ENCODE measurements at places on chromosomes 4 and X.

GRCh38 chr4:42070463-42070862 is 80.1 kb downstream of the SLC30A9 start:
- no peak for DNase-seq

DNA sequence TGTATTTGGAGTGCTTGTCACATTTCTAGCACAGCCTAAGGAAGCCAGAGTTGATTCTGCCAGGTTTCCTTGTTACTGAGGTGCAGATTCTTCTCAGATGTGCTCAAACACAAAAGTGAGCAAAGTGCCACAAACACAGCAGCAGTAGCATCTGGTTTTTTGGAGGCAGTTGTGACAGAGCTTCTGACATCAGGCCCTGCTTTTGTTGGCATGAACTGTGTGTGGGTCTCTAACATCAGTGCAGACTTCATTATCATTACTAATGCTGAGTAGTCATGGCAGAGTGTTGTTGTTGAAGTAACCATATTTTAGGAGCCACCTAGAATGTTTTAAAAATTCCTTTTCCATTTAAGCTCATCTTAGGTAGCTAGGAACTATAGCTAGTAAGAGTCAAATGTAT is 656.6 kb downstream of the ANKRD50 start:
- no peak for DNase-seq

DNA sequence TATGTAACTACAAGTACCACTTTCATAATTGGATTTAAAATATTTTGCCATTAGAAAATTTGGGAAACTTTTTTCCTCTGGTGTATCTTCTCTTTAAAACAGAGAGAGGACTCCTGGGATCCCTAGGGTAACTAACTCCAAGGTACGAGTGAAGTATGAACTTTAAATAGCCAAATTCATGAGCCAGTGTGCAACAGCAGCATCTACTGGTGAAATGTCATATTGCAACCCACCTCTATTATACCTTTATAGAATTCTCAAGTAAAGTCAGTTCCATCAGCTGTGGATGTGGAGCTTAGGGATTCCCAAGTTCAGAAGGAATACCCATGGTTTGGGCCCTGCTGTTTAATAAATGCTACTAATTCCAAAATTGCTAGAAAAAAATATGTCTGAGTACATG is 282.7 kb upstream of the TAPT1 start:
- DNase-seq: no peak

DNA sequence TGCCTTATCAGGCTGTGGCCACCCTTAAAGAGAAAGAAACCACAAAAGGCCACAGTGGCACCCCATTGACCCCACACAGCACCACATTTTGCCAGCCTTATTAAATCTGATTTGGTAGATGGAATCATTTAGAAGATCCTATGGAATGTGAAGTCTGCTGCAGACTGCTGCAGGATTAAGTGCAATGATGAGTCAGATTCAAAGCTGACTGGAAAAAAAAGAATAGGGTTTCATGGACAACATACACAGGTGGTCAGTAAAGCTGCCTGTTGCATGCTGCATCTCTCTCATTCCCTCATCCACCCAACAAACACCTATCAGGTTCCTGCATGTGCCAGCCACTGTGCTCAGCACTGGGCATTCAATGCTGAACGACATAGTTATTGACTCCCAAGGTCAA is 56.6 kb downstream of the CHST7 start:
- no peak for DNase-seq

- DNase-seq: no peak
Observed at GRCh38 chr4:138348055-138348454, 105.9 kb upstream of the SLC7A11 start.

- no peak for DNase-seq
Observed at GRCh38 chr4:185716141-185716551, 95.8 kb downstream of the SORBS2 start.

GRCh38 chr4:56222514-56222913 is 164.8 kb downstream of the AASDH start:
- DNase-seq: no peak

DNA sequence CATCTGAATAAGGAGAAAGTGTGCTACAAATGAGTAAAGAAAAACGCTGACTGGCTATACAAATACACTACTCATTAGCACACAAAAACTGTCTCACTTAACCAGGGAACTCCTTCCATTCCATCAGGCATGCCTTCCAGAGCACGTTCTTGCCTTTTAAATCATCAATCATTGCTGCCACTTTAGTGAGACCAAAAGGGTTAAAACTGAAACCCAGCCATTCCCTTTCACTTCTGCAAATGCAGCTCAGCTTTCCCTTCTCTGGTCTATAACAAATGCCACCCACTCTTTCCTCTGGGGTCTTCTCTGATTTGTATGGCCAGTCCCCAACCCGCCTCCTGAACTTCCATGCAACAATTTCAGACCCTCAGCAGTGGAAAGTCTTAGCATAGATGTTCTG is 231.5 kb downstream of the TRIML1 start:
- no peak for DNase-seq

- DNase-seq: no peak
Observed at GRCh38 chr4:14434916-14435315, 567.4 kb upstream of the CPEB2 start.

DNA sequence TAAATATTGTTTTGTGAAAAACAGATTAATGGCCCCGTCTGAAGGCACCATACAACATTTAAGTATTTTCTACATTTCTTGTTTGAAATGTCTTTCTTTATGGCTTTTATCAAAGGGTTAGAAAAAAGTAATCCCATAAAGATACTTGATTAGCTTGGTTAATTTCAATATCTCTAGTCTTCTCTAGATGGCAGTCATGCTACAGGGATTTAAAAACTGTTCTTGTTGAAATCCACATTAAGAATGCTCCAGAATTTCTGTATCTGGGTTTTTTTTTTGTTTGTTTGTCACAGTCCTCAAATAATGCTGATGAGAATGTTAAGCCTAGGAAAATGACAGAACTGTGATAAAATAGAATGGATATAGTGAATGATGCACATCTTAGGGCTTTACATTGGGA is 109.0 kb upstream of the AADAT start:
- DNase-seq: no peak

DNA sequence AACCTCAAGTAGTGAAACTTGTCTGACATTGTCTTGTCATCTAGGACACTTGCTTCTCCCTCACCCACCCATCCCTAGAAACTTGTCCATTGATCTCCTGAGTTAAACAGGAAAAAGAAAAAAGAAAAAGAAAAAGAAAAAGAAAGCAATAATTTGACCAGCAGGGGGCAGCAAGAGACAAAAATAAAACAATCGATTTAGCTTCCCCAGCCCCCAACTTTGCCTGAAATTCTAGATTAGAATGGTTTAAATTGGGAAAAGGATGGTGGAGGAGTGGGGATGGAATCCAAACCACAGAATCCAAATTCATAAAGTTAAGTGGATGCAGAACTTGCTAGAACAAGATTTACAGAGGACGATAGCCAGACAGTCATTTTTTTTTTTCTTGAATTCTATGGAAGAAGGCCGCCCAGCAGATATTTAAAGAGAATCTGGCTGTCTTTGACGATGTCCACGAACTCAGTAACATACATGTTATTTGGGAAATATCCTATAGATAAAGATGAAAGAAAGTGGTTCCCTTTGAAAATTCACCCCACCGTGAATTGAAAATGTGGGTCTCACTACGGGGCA is 282.9 kb downstream of the USP46 start:
- no peak for DNase-seq

GRCh38 chr4:24763631-24764297 is 31.6 kb upstream of the SOD3 start:
- no peak for DNase-seq

GRCh38 chr4:108155373-108155772 is 13.4 kb downstream of the LEF1 start:
- no peak for DNase-seq

DNA sequence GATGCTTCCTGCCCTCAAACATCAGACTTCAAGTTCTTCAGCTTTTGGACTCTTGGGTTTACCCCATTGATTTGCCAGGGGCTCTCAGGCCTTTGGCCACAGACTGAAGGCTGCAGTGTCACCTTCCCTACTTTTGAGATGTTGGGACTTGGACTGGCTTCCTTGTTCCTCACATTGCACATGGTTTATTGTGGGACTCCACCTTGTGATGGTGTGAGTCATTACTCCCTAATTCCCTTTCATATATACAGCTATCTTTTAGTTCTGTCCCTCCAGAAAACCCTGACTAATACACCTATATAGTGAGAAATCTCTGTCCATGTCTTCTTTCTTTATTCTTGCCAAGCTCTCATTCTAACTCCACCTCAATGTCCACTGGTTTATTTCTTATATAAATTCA is 736.9 kb upstream of the HS3ST1 start:
- no peak for DNase-seq

Data from activated CD8-positive, alpha-beta memory T cell treated with anti-CD3 and anti-CD28 coated beads for 48 hours (primary cell).